Upper lobe of right lung (tissue), 1 donor: ENCODE measurements at places on chromosomes 3 and 15. TPM values are rescaled to one million over a fixed set of nuclear protein-coding genes. Genes with fewer than 3 reads are reported as not detected.

The ZNF80 gene
- not detected for total RNA-seq

The ZBBX gene
- total RNA-seq = not detected

The IL17RB gene
- total RNA-seq = 12.4 TPM

The TTLL13 gene
- not detected for total RNA-seq

The GPX1 gene
- total RNA-seq = 415 TPM

The NME9 gene
- total RNA-seq = not detected

The ATP2B2 gene
- 0.06 TPM for total RNA-seq

The GRM2 gene
- total RNA-seq = 0.49 TPM

The KIF7 gene
- total RNA-seq = 2.1 TPM
